ENCODE measurements at places on chromosomes 16 and 17.

GRCh38 chr17:77543801-77544200 lies 403.0 kb downstream of the SEC14L1 start:
- no peak for DNase-seq

- no peak for DNase-seq
These were observed 325.5 kb downstream of the C16orf95 start for GRCh38 chr16:86991679-86992078.

DNA sequence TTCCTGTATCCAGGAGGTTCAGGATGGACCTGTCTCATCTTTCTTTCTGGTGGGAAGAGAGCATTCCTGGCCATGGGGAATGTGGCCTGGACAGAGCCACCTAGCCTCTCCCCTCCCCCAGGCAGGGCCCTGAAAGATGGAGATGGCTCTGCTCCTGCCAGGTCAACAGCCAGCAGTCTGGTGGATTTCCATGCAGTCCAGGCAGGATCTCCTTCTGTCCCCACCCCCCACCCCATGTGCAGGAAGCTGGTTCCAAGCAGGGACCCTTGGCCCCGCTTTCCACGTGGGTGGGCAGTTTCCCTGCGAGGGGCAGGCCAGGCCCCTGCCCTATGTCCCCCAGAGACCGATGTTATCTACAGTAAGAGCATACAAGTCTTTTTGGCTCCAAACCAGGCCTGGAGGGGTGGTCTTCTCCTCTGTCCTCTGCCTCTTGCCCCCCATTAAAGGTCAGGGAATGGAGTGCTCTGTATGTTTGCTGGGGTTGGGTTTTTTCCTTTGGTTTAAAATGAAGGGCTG lies 240.5 kb downstream of the SEC14L1 start:
- DNase-seq = no peak

GRCh38 chr16:79042886-79043285 lies 557.7 kb downstream of the MAF start:
- DNase-seq = no peak

- DNase-seq = no peak
These were observed 2.5 kb upstream of the PRR35 start for GRCh38 chr16:557463-558297.

DNA sequence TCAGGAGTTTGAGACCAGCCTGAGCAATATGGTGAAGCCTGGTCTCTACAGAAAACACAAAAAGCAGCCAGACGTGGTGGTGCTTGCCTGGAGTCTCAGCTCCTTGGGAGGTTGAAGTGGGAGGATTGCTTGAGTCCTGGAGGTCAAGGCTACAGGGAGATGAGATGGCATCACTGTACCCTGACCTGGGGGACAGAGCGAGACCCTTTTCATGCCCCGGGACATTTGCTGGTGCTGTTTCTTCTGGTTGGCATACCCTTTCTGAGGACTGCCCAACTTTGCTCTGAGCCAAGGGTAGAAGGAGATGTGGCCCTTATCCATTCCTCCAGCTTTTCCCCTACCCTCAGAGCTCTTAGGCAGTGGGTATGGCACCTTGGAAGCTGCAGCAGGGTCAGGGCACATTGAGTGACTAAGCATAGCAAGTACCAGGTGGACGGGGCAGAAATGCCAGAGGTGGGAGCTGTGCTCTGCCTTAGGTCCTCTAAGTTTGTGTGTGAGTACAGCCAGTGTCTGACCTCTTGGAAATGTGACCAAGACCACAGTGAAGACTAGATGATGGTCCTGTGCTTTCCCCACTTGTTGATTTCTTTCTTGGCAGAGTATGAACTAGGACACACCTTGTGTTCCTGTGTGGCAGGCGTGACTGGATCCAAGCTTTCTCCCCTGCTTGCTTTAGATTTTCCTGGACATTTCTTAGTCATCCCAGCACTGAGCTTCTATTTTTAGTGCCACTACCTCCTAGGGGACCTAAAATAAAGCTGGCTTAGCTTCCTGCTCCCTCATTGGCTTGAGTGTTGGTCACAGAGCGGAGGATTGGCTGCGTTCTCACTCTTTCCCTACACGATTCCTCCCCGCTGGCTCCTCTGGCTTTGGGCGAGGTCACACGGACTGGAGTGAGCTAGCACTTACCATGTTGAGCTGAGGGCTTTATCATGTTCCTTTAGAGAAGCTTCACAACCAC lies 9.9 kb upstream of the EDC4 start:
- DNase-seq = no peak

DNA sequence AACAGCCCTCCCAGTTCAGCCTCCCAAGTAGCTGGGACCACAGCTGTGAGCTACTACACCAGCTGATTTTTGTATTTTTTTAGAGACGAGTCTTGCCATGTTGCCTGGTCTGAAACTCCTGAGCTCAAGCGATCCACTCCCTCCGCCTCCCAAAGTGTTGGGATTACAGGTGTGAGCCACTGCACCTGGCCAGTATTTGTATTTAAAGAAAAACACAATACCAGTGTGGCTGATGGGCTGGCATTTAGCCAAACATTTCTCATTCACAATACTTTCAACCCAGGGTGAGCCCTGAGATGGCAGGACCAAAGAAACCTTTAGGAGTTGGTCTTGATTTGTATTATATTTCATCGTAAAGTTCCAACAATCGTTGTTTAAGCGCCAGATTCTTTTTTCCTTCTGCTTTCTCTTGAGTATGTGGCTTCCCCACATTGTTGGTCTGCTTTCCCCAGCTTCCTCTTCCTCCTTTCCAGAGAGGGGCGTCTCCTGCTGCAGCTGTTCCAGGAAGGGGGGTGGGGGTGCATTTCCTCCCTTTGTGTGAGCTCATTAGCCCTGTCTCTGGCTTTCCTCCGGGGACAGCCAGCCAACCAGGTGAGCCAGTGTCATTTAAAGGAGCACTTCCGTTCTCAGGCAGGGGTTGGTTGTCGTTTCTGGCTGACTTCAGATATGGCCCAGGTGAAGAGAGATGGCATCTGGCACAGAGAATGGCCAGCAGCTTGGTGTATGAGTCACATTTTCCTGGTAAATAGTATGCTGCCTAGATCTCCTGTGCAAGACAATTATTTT lies 79.9 kb downstream of the GPRC5B start:
- no peak for DNase-seq

- no peak for DNase-seq
These were observed 18.7 kb downstream of the RAB40B start for GRCh38 chr17:82679586-82680465.

- no peak for DNase-seq
These were observed 153.0 kb downstream of the NTN1 start for GRCh38 chr17:9174312-9174711.

GRCh38 chr16:31177136-31177535 lies 2.8 kb upstream of the FUS start:
- DNase-seq = no peak

DNA sequence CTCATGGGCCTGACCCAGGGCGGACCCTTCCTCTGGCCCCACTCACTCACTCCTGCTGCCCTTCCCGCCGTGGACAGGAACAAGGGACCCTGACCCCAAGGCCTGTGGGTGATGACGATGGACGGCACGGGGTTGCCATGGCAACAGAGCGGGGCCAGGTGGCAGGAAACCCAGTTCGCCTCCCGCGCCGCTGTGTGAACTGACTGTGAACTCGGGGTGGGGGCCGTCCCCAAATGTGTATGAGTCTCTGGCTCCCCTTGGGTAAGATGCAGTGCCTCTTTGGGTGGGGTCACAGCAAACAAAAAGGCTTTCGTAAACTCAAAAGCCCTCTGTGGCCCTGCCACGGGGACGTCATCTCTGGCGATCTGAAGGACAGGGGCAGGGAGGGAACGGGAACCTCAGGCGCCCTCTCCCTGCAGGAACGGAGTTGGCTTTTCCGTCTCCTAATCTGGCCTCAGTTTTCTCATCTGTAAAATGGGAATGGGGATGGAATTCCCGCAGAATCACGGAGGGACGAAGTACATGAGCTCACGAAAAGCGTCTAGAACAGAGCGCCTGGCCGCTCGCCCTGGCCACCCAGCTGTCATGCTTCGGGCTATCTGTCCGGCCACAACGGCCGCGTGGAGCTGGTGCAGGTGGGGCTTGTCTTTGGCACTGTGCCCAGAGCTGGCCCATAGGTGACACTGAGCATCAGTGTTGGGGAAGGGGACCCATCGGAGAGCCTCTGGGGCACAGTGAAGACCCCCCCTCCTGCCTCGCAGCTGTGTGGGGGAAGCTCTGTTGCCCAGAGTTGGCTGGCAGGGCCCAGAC lies 44.9 kb upstream of the PABPN1L start:
- no peak for DNase-seq

DNA sequence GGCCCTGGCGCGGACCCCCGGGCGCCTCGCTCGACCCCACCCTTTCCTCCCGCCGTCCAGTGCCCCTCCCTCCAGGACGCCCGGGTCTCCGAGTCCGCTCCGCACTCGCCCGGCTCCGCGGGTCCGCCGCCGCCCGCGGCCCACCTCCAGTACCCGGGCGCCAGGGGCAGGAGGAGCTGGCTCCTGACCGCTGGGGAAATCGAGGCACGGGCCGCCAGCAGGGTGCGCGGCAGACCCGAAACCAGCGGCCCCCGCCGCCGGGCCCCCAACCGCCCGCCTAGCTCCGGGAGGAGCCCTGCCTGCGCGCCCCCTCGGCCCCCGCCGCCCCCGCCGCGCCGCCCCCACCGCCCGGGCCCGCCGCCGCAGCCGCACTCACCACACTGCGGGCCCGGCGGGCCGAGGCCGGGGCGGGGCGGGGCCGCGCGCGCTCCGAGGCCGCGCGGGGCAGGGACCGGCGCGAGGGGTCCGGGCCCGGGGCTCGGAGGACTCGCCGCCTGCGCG lies 333 bp downstream of the MAFG start:
- DNase-seq = no peak

DNA sequence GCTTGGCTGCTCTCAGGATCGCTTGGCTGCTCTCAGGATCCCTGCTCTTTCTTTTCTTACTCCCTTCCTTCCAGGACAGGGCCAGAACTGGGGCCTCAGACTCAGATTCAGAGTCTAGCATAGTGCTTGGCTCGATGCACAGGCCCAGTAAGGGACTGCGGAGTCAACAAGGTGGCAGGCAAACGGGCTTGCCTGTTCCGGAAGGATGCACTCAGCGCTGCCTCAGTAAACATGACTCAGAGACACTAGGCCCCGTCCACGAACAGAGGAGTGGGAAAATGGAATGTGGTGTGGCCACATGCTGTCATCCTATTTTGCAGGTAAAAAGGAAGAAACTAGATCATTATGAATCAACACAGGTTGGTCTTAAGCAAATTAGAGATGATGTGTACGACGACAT lies 9.8 kb downstream of the SPHK1 start:
- DNase-seq = no peak

DNA sequence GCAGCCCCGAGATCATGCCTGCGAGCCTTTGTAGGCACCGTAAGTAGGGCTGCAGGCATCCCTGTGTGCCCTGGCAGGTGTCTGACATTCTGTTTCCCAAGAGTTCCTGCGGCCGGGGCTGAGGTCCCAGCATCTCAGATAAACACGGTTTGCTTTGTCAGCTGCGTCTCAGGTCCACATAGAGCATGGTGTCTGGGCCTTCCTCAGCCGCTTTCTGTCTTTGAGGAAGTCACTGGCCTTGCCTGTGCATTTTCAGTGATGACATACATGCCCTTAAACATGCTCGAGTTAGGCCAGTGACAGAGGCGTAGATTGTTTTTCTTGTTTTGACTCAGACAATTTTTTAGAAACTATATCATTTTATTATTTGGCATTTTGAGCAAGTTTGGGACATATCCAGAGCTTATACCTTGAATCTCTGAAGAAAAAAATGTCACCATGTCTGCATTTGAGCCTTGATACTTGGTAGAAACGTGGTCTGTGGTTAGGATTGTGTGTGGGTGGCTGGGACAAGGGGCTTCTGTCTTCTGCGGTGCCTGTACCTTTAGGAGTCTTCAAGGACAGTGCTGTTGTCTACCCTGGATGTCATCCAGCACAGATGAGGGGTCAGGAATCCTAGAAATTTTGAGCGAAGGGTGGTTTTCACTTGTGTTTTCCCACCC lies 105.8 kb downstream of the SNX29 start:
- DNase-seq = no peak

DNA sequence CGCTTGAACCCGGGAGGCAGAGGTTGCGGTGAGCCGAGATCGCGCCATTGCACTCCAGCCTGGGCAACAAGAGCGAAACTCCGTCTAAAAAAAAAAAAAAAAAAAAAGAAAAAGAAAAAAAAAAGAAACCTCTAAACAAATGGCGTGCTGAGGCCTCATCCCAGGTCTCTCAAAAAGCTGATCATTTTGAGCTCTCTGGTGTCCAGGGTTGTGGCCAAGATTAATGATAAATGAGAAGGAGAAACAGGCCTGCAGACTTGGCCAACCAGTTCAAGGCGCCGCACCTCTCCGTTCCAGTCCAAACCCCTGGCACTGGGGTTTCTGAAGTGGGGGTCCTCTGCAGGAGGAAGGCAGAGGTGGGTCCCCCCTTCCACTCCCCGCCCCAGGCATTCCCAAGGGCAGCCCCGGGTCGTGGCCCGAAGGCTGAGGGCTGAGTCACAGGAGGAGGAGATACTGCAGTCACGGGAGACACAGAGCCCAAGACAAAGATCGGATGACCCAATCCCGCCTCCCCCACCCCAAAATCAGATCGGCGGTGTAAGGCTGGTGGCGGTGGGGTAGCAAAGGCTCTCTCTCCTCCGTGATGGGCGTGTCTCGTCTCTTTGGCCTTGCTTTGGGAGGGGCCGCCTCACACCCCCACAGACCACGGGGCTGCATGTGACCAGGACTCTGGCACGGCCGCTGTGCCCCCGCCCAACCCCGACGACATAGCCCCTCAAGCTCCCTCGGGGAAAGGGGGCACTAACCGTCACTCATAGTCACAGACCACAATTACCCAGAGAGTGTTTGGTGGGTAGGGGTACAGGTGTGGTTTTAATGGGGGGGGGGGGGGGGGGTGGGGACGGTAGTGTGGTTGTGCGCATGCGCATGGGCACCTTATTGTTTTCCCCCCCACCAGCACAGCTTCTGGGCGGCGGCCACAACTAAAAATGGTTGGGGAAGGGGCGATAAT lies 1.1 kb downstream of the VAT1 start:
- no peak for DNase-seq

Data from GM18507 (cell line).